ENCODE measurements at places on chromosomes 6 and 20.
A peak's percentile ranks its signal among the peaks of the same experiment; 100 is the strongest.

- DNase-seq = peak; percentile 45
These were observed 50.7 kb downstream of the PPP1R3G start for GRCh38 chr6:5135788-5136376.

DNA sequence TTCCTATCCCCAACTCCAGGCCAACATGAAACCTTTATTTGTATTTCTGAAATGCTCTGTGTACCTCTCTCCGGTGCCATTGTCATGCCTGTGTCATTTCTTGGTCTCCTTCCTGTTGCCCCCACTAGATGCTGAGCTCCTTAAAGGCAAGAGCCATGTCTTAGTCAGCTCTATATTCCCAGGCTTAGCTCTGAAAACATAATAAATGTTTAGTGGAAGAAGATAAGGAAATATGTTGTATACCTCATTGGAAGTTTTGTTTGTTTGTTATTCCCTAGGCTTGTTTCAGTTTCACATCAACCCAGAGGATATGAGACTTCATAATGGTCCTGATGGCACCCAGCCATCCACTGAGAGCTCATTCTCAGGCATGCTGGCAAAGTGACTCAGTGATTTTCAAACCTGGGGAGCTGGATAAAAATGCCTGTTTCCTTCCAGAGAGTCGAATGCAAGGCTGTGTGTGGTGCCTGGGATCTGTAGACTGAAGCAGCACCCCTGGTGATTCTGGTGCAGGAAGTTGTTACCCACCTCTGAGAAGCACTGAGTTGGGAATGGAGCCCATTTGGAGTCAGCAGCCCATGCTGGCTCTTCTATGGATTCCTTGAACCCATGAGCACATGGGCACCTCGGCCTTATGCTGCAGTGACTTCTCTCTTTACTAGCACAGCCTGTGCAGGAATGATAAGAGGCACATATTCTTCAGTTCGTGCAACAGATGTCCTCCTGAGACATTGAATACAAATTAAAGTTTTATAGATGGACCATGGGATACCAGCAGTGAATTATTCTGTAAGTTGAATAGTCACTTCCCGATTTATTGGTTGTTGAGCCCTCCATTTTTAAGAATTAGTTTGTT lies 205.2 kb downstream of the FARS2 start:
- peak; percentile 56 for DNase-seq

GRCh38 chr6:167244064-167244960 lies 46.8 kb upstream of the UNC93A start:
- DNase-seq = no peak

DNA sequence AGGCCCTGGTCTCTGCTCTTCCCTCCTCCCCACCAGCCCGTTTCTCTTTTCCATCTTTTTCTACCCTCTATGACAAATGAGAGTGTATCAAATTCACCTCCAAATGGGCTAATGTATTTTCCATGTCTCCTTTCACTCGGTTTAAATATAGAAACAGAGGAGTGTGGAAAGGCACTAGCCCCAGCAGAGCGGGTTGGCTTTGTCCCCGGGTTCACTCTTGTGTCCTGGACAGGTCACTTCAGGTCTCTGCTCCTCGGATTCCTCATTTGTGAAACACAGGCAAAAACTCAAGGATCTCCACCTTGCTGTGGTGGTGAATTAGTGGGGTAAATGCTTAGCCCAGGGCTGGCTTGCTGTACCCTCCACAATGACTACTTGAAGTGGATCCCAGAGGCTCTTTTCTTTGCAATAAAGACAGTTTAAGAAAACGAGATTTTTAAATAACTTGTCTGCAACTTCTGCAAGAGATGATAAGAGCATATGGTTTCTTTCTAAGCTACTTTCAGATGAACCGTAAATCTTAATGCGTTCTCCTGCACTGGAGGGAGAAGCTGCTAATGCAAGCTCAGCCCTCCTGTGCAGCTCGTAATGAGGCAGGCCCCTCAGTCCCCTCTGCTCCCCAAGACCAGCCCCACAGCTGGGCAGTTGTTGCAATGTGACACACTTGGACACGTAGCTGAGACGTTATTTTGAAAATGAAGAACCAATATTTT lies 292.9 kb downstream of the THBS2 start:
- DNase-seq = no peak

GRCh38 chr20:3935295-3935955 lies 46.2 kb downstream of the PANK2 start:
- DNase-seq = no peak

DNA sequence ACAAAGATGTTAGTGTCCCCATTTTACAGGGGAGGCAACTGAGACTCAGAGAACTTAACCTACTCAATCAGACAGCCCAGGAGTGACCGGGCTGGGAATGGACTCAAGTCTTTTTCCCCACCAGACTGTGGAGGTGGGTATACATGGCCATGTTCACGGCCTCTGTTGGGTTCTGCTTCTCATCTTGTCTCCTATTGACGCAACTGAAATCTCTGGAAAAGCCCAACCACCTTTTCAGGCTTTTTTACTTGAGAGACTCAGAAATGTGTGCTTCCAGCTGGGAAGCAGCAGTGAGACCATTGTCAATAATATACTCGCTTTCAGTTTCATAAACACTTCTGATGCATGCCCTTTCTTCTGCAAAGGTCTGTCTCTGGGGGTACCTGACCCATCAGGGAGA lies 70.7 kb downstream of the SOBP start:
- DNase-seq = no peak

GRCh38 chr6:146498309-146498708 lies 45.3 kb upstream of the RAB32 start:
- DNase-seq = no peak

DNA sequence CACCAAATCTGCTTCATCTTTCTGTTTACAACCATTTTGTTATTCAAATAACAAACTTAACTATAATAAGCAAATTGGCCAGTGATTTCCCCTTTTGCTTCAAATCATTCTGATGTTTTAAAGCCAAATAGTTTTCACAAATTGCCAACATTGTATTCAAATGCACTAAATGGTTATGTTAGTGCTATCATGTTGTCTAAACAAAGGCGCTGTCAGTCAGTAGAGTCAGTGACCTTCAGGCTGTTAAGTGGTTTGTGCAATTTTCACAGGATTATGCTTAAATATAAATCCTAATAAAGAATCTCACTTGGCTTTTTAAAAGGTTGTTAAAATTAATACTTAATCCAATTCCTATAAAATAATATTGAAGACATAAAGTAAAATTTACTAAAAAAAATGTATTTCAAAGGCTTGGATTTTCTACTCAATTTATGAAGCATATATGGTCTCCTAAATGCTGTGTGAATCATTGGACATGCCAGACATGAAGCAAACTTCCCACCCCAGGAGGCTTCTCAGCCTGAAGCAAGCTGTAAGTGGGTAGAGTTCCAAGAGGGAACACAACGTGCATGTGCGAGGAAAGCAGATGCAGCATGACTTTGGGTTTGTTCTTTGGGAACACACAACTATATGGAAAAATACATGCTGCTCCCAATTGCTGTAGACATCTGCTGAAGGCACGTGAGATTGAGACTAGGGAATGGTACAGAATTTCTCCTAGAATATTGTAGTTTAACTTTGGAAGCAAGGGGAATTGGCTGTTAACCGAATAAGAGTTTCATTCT lies 54.9 kb downstream of the RSPO3 start:
- no peak for DNase-seq

DNA sequence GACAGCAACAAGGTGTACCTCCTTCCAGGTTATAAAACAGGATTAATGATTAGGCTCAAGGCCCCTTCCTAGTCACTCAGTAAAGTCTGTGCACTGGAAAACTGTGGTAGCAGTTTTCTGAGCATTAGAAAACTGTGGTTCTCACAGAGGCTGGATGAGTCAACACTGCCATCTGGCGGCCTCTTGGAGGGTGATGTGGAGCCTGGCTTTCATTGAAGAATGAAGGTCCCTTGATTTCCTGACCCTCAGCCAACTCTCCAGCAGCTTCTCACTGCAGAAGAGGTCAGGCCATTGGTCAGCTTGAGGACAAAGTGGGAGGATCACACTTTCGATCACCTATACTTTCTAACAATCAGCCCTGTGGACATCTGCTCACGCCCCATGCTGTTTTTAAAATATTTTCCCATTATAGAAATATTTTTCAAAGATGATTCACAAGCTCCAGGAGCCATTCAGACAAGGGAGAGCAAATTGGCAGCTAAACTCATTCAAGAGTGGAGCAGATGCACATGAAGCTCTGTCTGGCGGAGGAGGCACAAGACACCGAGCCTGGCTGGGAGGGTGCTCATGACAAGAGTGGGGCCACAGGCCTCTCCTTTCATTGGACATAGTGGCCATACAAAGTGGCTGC lies 23.2 kb downstream of the PSMB1 start:
- DNase-seq = peak; percentile 70

- no peak for DNase-seq
These were observed 161.2 kb downstream of the EYA2 start for GRCh38 chr20:47055699-47056369.

GRCh38 chr6:21476112-21476511 lies 117.4 kb upstream of the SOX4 start:
- DNase-seq = no peak

GRCh38 chr6:31874084-31874670 lies 4.6 kb downstream of the SLC44A4 start:
- peak; percentile 58 for DNase-seq

DNA sequence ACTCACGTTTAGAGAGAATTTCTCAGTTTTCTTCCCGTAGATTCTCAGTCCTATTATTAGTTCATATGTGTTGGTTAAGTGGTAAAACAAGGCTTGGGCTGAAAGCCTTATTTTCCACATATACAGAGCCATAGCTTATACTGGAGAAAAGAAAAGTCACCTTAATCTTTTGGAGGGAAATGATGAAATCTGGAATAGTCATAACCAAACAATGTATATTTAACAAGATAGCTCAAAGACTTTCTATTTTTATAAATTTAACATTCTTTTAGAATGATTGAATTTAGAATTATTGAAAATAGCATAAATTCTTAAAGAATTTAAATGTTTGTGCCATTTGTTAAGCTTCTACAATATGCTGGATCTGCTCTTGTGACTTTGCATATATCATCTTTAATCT lies 85.8 kb downstream of the CDKAL1 start:
- peak; percentile 3 for DNase-seq

DNA sequence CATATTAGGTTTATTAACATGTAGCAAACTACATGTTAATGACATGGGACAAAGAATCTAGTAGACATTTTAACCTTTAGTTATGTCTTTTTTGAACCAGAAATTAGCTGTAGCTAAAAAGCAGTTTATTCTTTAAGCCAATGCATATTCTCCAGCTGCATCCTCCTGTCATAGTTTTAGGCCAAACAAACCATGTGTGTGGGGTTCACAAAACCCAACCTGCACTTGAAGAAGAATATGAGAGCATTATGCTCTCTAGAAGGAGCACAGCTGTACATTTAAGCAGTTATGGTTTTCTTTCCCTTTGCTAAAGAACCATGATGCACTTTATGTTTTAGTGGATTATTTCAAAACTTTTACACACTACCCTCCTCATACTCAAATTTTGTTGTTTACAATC lies 46.2 kb downstream of the AKIRIN2 start:
- no peak for DNase-seq

DNA sequence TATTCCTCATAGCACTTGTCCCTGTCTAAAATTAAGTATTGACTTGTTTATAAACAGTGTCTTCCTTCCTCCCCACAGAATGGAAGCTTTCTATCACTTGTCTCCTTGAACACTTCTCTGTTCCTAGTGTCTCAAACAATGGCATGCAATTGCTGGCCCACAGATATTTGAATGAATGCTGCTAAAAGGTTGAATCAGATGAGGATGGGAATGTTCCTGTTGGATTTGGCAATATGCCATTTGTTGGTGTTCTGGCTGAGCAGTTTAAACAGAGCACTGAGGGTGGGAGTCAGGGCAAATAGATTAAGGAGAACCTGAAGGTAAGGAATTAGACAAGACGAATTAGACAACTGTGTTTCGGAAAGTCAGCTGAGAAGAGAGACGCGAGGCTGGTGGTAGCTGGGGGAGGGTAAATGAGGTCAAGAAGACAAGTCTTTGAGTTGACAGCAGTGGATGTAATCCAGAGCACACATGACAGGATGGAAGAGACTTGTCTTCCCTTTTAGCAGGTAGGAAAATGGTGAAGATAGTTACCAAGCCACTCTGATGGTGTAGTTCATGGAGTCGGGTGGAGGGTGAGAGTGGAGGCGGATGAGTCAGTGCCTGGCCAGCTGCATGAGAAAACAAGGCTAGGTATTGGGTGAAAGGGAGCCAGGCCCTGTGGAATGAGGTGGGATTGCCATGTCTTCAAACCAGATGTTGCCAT lies 58.3 kb upstream of the GNRH2 start:
- peak; percentile 82 for DNase-seq

DNA sequence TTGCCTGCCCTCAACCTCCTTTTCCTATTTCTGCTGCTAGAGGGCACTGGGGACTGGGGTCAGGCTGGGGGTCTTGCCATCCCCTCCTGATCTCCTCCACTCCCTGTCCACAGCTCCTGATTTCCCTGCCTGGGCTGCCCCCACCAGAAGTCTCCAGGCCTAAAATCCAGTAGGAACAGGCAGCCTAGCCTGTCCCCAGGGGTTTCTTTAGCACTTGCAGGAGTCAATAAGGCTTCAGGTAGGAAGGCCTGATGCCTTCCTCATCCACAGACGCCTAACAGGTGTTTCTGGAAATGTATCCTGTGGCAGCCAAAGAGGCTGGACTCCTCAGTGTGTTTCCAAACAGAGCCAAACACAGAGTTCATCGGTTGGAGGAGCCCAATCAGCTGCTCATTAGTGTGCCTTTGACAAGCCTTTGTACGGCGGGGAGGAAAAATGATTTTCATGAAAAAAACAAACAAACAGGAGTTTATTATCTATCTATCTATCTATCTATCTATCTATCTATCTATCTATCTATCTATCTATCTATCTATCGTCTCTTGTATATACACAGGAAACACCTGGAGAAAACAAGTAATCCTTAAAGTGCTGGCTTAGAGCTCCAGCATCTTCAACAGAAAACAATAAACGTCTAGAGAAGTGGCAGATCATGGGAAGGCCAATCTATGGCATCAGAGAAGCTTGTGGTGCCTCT lies 3.7 kb upstream of the RAET1E start:
- no peak for DNase-seq

- peak; percentile 95 for DNase-seq
These were observed 29.4 kb upstream of the TPD52L1 start for GRCh38 chr6:125124049-125124669.

DNA sequence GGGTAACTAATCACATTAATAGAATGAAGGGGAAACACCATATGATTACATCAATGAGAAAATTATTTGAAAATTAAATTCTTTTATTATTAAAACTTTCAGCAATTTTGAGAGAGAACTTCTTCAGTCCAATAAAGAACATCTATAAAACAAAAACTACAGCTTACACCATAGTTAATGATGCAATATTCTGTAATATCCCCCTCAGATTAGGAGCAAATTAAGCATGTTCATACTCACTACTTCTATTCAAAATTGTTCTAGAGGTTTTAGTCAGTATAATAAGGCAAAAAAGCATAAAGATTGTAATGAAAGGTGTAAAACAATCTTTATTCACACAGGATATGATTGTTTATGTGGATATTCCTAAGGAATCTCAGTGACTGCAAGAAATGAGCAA lies 465.4 kb downstream of the CD109 start:
- DNase-seq = no peak

DNA sequence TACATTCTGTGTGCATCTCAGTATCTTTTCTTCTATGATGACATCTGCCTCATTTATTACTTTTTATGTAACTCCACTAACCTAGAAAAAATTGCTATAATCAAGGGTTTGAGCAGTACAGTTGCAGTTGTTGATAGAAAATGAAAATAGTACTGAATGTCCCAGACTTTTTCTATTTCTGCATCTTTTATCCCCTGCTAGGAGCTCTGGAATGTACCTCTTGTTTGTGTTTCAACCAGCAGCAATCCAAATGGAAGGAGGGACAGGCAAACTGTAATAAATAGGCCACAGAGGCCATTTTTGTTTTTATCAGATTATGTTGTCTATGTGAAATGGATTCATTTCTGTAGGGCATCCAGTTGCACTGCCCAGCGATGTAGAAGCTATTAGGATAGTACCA lies 536.9 kb downstream of the KIF16B start:
- no peak for DNase-seq

Data from epithelial cell of esophagus (primary cell).